Stimulated activated CD8-positive, alpha-beta memory T cell treated with anti-CD3 and anti-CD28 coated beads, Interleukin-2, amount 100 ng/mL, for 1 hour (primary cell): ENCODE measurements at places on chromosomes 1 and 21.

DNA sequence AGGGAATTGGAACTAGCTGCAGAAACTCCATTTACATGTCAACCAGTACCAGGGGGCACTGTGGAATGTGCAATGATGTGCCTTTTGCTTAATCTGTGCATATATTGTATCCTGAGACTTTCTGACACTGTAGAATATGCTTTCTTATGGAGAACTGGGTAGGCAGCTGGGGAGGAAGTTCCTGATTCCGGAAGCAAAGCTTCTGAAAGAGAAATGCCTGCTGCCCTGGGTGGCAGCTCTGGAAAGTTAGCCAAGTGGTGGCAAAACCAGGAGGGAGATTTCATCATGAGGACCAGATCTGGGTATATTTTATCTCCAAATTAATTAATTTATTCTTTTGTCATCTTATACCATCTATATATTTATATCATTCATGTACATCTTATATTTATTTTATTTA, 116.7 kb downstream of the XCL2 start:
- DNase-seq = no peak

- no peak for DNase-seq
Measured at GRCh38 chr1:202282596-202283283, 59.0 kb downstream of the UBE2T start.

GRCh38 chr1:63859480-63860275, 85.9 kb downstream of the ROR1 start:
- DNase-seq = no peak

GRCh38 chr1:230293390-230293700, 132.8 kb downstream of the PGBD5 start:
- DNase-seq = no peak

DNA sequence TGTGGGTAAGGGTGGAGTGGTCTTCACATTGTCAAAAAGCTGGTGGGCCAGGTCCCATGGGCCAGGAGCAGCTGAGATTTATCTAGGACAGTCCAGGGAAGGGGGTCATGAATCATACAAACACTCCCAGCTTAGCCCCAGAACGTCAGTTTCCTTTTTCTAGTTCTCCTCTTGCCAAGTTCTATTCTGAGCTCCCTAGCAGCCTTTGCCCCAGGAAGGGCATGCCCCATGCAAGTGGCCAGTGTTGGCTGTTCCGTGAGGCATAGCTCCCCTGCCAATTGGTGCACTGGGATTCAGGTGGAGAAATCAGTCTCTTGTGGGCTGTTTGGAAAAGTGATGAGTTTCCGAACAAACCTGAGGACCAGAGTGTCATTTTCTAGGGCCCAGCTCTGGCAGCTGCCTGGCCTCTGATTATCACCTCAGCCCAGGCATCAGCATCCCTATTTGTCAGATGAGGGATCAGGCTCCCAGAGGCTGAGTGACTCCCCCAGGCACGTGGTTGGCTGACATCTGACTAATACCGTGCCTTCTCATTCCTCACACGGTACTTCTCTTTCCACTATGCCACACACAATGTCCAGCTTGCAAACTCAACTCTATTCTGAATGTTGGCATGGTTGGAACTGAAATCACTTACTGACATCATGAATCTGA, 14.2 kb upstream of the MYOM3 start:
- DNase-seq = no peak

DNA sequence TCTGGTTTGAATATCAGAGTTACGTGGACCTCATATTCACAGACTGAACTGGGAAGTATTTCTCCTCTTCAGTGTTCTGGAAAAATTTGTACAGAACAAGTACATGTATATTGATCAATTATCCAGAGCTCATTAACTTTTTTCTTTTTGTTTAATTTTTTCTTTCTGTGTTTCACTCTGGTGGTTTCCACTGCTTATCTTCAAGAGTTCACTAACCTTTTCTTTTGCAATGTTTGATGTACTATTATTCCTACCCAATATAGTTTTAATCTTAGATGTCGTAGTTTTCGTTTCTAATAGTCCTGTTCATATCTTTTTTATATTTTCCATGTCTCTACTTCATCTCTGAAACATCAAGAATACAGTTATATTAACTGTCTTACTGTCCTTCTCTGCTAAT, 46.5 kb downstream of the TUT4 start:
- no peak for DNase-seq
